ENCODE measurements at places on chromosomes 7 and 10. TPM values are rescaled to one million over a fixed set of nuclear protein-coding genes. Genes with fewer than 3 reads are reported as not detected.

DNA sequence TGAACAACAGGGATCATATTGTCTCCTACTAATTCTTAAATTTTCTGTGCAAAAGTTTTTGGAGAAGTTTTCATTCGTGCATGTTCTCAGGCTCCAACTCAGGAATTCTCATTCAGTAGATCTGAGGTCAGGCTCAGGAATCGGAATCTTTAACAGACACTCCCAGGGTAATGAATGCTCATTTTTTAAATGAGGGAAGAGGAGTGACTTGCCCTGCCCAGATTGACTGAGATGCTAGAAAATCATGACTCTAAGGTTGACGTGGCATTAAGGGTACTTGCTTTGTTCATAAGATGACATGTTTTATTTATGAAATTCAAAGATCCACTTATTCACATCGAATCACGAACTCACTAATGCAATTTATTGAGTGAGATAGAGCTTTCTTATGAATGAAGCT, 196.6 kb upstream of the NPVF start:
- no peak for DNase-seq

DNA sequence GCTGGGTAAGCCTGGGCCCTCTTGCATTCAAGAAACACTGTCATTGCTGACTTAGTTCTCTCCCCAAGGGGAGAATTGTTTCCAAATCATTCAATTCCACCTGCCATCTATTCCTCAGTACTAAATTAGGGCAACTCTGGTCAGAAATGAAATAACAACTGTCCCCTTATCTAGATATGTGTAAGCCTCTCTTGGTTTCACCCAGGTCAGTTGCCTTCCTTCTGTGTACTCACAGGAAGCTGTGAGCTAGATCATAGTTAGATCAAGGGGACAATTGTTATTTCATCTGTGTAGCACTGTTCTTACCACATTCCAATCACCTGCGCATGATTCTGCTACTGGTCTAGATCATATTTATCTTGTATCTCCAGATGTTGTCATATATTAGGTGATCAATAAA, 483.0 kb upstream of the SORCS1 start:
- no peak for DNase-seq

- DNase-seq = no peak
These were observed 28.3 kb downstream of the NRP1 start for GRCh38 chr10:33306126-33306525.

- no peak for DNase-seq
These were observed 28.2 kb downstream of the KAT6B start for GRCh38 chr10:74854610-74855009.

- peak; percentile 40 for DNase-seq
These were observed 103.8 kb upstream of the PPIF start for GRCh38 chr10:79243181-79244067.

PRF1 gene
- 63.0 TPM for total RNA-seq

DNA sequence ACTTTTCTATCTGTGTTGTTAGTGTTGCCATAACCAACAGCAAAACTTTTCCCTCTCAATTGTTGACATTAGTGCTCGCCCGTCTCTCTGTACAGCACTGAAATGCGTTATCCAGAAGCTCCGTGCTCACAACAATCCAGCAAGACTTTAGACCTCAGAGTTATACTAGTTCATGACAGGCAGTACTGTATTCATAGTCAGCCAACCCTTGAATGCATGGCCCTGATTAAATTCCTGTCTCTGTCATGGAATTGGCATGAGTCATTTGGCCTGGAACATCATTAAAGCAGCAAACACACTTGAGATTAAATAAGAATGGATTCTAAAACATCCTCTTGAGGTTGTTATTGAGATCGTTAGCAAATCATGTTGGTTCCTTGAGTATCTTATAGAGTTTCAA, 405.5 kb upstream of the C7orf33 start:
- DNase-seq = no peak

DNA sequence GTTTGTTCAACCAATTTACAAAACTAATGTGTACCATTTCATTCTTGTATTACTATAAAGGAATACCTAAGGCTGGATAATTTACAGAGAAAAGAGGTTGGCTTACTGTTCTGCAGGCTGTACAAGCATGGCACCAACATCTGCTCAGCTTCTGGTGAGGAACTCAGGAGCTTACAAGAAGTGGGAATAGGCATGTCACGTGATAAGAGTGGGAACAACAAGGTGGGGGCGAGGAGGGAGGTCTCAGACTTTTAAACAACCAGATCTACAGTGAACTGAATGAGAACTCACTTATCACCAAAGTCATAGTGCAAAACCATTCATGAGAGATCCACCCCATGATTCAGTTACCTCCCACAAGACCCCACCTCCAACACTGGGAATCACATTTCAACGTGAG, 1178.0 kb downstream of the REEP3 start:
- DNase-seq = no peak

TET1 gene
- total RNA-seq = 1.9 TPM

DNA sequence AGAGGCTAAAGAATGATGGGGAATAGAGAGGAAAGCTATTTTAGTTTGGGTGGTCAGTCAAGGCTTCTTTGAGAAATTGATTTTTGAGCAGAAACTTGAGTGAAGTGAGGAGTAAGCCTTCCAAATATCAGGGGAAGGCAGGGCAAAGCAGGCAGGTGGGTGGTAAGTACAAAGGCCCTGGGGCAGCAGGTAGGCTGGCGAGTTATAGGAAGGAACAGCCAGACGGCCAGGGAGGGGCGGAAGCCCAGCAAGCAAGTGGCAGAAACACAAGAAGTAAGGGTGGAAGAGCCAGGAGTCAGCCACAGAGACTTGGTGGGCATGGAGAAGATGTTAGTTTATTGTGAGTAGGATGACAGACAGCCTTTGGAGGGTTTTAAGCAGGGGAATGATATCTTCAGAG, 34.9 kb downstream of the VWA2 start:
- no peak for DNase-seq

DNA sequence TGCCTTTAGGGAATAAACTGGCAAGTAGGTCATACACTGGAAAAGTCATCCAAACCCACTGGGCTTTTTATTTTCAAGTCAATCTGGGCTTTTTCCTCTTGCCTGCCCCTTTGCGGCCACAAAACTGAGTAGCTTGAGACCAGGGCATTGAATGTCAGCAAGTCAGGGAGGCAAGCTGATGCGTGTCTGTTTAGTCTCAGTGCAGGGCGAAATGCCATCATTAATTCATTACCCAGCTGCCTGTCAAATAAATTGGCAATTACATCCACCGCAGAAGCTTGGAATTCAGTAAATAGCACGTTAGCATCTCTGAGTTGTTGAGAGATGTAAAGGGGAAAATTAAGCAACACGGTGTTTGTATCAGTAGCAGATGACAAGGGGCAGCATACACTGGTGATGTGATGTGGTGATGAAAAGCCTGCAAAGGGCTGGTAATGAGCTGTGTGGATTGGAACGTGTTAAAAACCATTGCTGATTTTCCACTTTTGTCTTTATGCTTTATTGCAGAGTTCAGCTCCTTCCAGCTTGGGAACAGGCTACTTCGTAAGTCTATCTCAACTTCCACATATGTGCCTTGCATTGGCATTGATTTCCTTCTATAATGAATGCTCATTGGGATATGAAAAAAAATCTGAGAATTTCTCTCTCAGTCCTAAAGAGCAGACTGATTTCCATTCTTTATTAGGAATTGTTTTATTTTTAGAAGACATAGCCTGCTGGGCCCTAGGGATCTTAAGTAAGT, 535.9 kb downstream of the AUTS2 start:
- DNase-seq = no peak

DNA sequence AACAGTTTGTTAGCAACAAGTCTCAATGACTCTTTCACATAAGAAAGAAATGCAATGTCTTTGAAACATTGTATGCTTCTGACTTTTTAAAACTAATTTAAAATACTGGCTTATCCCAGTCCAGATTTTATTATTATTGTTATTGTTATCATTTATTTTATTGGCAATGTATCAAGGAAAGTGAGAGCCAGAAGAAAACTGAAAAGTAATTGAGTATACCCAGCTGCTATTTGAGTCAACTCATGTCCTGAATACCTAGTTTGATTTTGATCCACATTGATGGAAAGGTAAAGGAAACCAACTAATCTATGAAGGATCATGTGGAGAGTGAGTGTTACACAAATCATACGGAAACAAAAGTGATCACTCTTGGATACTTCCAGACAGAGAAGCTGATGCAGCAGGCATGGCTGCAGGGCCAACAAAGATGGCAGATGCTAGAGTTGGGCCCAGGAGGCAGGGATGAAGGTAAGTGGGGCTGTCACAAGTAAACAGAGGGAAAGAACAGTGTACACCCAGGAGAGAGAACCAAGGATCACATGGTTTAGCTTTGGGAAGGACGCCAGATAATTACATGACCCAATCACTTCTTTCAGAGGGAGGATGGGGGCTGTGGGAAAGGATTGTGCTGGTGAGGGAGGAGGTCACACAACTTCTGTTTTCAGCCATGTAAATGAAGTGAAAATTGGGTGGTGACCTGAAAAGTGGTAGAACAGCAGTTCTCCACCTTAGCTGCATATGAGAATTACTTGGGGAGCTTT, 179.2 kb upstream of the NAMPT start:
- DNase-seq = no peak
